ENCODE measurements at places on chromosomes 7 and 10.

GRCh38 chr10:74329873-74330272, 178.9 kb downstream of the ADK start:
- DNase-seq: no peak

DNA sequence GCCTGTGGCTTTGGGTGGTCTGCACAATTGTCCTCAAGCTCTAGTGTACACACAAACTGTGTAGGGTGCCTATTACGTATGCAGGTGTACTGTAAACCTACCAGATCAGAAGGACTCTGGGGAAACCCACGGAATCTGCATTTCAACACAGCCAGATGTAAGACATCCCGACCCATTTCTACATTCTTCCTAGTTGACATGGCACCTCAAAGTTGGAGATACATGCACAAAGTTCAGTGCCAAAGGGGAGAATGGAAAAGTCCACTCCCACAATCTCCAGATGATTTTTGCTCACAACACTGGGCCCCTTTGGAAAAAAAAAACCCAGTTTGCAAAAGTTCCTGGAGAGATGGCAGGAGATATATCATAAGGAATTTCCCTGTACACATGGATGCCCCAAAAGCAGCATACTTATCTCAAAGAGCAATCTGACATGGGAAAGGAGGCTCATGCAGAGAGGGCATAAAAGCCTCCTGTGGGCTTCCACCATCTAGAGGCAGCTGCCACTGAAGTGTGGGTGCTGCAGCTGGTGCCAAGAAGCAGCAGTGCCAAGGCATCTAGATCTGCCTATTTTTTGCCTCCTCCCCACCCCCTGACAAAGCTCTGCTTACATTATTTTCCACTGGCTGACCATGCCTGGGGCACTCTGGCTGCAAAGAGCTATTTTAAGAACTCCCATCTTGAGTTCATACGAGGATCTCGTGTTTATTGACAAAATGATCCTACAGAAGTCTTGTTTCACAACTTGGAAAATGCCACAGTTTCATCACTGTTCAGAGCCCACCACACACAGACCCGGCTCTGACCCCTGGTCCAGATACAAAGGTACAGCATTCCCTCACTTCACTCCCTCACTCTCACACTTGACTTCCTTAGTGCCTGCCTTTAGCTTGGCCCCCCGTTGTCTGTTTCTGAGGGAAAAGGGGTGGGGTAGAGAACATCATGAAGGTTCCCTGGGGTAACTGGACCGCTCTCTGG, 12.9 kb downstream of the TECTB start:
- DNase-seq: no peak

DNA sequence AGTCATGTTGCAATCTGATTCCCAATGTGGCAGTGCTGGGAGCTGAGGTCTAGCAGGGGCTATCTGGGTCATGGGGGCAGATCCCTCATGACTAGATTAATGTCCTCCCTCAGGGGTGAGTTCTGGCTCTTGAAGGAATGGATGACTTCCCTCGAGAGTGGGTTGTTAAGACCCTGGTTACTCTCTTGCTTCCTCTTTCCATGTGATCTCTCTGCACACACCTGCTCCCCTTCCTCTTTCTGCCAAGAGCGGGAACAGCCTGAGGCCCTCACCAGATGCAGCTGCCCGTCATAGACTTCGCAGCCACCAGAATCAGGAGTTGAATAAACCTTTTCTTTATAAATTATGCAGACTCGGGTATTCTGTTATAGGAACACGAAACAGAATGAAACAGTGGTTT, 37.8 kb downstream of the SFMBT2 start:
- DNase-seq: no peak

GRCh38 chr10:105187243-105187642, 546.2 kb downstream of the SORCS3 start:
- no peak for DNase-seq

DNA sequence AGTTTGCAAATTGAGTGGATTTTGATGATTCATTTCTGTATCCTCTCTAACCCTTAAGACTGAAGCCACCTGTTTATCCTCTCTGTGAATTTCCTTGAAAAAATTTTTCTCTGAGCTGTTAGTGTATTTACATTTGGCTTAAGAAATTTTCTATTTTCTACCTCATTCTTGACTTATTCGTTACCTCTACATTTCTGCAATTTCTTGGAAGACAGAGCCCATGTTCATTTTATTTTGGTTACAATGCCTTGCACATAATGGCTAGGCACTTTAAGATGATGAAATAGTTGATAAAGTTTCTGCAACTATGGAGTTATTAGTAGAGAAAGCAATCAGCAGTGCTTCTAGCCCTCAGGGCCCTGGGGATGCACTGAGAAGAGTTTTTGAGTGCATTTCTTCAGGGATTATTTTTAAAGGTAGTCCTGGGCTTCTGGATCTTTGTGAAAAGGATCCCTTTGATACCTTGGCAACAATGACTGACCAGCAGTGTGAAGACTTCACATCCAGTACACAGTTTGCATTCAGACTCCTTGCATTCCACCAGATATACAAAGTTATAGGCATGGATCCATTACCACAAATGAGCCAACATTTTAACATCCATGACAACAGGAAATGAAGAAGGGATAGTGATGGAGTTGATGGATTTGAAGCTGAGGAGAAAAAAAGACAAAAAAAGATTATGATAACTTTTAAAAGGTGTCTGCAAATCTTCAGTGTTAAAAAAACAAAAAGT, 68.2 kb downstream of the CH25H start:
- no peak for DNase-seq

- no peak for DNase-seq
These were observed 424.9 kb upstream of the AUTS2 start for GRCh38 chr7:69173341-69173740.

DNA sequence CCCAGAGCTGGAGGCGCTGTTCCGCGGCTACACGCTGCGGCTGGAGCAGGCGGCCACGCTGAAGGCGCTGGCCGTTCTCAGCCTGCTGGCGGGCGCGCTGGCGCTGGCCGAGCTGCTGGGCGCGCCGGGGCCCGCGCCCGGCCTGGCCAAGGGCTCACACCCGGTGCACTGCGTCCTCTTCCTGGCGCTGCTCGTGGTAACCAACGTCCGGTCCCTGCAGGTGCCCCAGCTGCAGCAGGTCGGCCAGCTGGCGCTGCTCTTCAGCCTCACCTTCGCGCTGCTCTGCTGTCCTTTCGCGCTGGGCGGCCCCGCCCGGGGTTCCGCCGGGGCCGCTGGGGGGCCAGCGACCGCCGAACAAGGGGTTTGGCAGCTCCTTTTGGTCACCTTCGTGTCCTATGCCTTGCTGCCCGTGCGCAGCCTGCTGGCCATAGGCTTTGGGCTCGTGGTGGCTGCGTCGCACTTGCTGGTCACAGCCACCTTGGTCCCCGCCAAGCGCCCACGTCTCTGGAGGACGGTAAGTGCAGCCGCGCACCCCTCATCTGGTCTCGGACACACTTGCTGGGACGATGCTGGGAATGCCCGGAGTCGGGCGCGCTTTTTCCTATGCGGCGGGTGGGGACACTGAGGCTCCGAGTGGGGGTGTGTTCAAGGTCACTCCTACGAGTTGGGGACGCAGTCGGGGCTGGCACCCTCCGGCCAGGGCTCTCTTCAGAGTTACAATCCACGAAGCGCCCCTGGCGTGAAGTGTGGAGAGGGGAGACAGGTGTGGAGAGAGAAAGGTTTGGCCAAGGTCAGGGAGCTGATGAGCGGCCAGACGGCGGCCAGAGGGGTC, 717 bp downstream of the ADCY1 start:
- DNase-seq: no peak

DNA sequence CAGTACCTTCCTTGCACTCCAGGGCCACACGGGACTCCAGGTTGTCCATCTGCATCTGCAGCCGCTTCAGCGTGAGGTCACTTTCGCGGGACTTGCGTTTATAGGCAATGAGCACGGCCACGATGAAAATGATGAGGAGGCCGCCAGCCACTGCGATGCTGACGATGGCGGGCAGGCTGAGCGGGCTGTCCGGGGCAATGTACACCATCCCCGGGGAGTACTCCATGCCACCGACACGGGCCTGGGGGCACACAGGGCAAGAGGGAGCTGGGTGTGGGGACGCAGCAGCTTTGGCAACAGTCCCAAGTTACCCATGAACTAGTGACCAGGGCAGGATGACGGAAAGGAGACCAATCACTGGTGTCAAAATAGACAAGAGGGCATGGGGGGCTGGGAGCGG, 396.6 kb downstream of the PLXNA4 start:
- DNase-seq: no peak

GRCh38 chr10:12636571-12636970, 287.2 kb downstream of the CAMK1D start:
- DNase-seq: no peak

GRCh38 chr7:139441961-139442360, 41.5 kb downstream of the KLRG2 start:
- DNase-seq: no peak

DNA sequence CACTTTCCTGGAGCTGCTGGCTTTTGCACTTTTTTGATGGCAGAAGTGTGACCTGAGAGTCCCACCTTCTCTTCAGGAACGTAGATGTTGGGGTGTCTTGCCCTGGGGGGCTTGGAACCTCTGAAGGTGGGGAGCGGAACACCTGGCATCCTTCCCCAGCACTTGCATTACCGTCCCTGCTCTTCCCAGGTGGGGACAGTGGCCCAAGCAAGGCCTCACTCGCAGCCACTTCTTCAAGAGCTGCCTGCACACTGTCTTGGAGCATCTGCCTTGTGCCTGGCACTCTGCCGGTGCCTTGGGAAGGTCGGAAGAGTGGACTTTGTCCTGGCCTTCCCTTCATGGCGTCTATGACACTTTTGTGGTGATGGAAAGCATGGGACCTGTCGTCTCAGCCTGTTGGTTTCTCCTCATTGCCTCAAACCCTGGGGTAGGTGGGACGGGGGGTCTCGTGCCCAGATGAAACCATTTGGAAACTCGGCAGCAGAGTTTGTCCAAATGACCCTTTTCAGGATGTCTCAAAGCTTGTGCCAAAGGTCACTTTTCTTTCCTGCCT, 31.1 kb downstream of the PFKFB3 start:
- DNase-seq: no peak

- DNase-seq: no peak
These were observed 18.0 kb downstream of the FKBP6 start for GRCh38 chr7:73345951-73346350.

DNA sequence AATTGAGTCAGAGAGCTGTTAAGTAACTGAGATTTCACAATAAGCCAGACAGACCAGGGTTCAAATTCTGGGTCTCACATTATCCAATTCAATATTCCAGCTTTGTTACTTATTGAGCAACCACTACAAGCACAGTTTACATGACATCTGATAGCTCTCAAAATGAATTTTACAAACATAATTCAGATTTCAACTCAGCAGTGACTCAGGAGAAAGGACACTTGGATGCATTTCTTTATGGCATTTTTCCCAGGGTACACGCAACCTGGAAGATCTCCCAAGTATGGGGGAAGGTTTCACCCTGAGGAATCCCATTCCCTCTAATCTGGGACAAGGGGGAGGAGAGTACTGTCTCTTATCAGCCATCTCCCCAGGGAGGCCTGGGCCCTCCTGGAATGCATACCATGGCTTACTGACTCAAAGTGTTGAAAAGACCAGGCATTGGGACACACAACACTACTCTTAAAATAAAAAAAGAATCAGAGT, 102.4 kb downstream of the CFTR start:
- DNase-seq: no peak

- DNase-seq: no peak
These were observed 281.7 kb downstream of the FRMD4A start for GRCh38 chr10:14048930-14049613.

DNA sequence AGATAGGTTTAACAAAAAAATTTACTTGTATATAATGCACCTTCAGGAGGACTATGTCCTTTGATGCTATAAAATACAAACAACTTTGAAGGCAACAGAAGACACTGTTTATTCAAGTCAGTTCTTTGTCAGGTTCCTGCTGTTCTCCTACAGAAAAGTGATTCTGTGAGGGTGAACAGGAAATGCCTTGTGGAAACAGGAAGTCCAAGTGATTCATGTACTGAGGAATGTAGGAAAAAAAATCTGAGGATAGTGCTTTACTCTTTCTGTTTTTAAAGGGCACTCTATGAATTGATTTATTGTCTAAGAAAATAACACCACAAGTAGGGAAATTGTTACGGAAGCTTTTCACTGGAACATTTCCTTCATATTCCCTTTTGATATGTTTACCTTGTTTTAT, 171.9 kb downstream of the HDAC9 start:
- no peak for DNase-seq

GRCh38 chr10:69490876-69491275, 39.6 kb downstream of the TSPAN15 start:
- DNase-seq: no peak

GRCh38 chr10:119483001-119483400, 59.5 kb downstream of the RGS10 start:
- no peak for DNase-seq

DNA sequence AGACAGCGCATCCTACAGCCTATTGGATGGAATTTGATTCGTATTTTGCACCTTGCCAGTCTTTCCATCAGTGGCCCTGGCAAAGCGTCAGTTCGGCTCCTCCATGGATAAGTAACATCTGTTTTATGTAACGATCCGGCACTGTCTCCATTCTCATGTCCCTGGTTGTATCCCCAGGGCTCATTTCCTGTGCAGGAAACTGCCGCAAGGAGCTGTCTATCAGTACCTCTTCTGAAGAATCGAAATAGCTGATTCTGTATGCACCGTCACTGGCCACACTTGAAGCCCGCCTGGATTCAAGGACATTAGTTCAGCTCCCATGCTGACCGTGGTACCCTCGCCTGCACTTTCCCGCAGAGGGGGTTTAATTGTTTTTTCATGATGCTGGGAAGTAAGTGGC, 53.1 kb upstream of the NPS start:
- no peak for DNase-seq

- no peak for DNase-seq
These were observed 13.9 kb downstream of the CROT start for GRCh38 chr7:87359366-87359765.

- DNase-seq: no peak
These were observed 2.9 kb downstream of the ADD3 start for GRCh38 chr10:110010486-110011378.

GRCh38 chr7:95531605-95532219, 46.0 kb downstream of the ASB4 start:
- DNase-seq: no peak

DNA sequence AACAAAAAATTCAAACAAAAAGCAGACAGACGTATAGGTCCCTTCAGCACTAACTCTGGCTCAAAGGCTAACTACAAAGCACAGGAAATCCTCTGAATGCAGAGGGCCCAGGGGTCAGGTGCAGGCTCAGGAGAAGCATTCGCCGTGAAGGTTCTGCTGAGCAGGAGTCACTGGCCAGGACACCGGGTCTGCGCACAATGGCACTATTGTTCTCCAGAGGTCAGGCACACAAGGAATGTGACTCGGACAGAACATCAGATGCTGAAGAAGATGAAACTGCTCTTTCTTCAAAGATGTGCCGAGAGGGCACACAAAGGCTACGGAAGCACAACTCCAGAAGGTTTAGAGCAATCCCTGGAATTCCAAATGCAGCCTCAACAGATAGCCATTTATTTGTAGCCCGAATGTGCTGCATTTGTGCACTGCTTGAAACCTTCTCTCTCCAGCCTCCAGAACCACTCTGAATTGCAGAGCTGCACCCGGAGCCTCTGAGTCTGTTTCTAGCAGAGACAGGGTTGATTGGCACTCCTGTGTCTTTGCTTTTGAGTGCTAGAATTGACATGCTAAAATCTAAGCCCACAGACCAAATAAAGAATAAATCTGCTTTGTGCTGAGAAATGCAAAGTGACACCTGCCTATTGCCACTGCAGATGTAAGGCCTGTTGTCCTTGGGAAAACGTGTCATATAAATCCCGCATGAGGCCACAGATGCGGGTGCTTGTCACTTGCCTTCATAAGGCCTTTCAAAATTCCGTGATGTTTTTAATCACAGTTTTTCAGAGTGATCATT, 85.4 kb upstream of the AFAP1L2 start:
- no peak for DNase-seq
